AG08396 (cell line): ENCODE measurements at places on chromosomes 5 and 9.
A peak's percentile ranks its signal among the peaks of the same experiment; 100 is the strongest.

DNA sequence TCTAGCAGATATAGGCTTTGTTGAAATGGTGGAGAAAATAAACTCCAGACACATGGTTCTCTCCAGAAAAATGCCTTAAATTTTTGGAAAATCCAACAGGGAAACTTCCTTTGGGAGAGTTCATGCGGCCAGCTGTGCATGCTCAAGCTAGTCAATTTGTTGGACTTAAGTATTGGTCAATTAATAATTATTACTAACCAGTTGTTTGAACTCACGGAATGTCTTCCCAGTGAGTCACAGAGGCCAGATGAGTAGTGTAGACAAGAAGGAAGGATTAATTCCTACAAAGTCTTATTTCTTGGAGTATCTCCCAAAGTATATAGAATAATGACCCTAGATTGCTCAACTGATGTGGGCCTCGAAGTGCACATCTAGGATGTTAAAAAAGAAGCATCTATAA is 103.6 kb downstream of the MACIR start:
- no peak for DNase-seq

GRCh38 chr5:62942384-62942783 is 363.8 kb downstream of the LRRC70 start:
- no peak for DNase-seq

DNA sequence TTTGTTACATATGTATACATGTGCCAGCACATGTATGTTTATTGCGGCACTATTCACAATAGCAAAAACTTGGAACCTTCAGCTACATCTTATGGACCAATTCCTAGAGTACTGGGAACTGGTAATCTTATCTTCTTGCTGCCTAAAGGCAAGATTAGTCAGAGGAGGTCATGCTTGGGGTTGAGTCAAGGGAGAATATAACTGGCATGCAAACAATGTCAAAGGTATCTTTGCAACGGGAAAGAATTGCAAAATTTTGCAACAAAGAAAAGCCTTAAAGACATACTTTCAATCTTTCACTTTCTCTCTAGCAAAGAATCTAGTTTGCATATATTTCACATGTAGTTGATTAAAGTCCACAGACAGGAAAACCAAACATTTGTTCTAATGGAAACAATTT is 145.2 kb downstream of the EDIL3 start:
- peak; percentile 10 for DNase-seq

- no peak for DNase-seq
Observed at GRCh38 chr5:4372481-4372880, 767.6 kb upstream of the ADAMTS16 start.

GRCh38 chr9:134565316-134565915 is 76.2 kb upstream of the COL5A1 start:
- no peak for DNase-seq

GRCh38 chr5:65721050-65721719 is 724 bp downstream of the SGTB start:
- peak; percentile 81 for DNase-seq

- no peak for DNase-seq
Observed at GRCh38 chr5:56449071-56449640, 216.0 kb upstream of the ANKRD55 start.

GRCh38 chr5:132259069-132259851 is 1.8 kb downstream of the PDLIM4 start:
- peak; percentile 89 for DNase-seq

DNA sequence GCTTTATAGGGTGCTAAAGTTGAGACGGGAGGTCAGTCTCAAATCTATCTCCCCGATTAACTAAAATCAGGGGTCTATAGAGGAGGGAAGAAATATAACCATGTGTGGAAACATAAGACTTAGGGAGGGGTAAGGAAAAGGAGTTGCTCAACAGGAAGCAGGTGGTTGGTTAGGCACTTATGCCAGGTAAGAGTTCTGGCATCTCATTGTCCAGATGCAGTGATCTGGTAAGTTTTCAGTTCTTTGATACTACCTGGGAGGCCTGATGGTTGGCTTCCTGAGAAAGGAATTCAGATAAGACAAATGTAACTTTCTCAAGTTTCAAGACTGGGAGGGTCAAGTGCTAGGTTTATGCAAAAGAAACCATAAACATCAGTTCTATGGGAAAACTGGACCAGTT is 47.7 kb downstream of the CERT1 start:
- no peak for DNase-seq

DNA sequence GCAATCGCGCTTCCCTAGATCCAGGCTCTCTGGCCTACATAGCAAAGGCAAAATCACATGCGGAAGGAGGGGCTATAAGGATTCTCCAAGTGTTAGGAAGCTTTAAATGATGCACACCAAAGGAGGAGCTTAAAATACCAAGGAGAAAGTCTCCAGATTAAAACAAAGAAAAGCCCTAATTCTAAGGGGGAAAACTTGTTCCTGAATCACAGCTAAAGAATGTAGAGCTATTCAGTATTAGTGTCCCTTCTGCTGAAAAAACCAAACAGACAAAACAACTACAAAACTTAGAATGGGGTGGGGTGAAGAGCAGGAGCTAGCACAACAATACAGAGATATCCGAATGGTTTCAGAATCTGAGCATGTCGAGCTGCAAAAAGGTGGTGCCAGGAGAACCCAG is 213.7 kb downstream of the DCP2 start:
- no peak for DNase-seq

- DNase-seq = peak; percentile 29
Observed at GRCh38 chr9:110048976-110049698, 158.8 kb downstream of the C9orf152 start.

- DNase-seq = no peak
Observed at GRCh38 chr5:53133020-53133419, 23.5 kb upstream of the MOCS2 start.

GRCh38 chr5:1840741-1841521 is 39.7 kb downstream of the NDUFS6 start:
- no peak for DNase-seq

GRCh38 chr5:53691014-53691413 is 130.6 kb downstream of the NDUFS4 start:
- no peak for DNase-seq

DNA sequence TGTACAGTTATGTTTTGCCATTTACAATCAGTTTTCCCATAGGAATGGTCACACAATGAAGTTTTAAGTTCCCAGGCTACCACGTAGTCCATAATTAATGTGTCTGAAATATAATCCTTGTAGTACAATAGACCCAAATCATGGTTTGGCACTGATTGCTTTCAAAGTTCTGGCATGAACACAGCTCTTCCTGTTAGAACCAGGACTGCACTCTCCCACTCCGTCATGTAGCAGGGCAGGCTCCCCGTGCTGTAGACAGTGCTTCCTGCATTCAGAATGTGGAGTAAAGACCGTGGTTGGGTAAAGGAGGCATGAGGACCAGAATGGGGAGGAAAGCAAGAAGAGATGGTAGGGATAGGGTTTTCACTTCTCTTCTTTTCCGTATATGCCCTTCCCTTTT is 4.0 kb downstream of the SEC61B start:
- DNase-seq = no peak

DNA sequence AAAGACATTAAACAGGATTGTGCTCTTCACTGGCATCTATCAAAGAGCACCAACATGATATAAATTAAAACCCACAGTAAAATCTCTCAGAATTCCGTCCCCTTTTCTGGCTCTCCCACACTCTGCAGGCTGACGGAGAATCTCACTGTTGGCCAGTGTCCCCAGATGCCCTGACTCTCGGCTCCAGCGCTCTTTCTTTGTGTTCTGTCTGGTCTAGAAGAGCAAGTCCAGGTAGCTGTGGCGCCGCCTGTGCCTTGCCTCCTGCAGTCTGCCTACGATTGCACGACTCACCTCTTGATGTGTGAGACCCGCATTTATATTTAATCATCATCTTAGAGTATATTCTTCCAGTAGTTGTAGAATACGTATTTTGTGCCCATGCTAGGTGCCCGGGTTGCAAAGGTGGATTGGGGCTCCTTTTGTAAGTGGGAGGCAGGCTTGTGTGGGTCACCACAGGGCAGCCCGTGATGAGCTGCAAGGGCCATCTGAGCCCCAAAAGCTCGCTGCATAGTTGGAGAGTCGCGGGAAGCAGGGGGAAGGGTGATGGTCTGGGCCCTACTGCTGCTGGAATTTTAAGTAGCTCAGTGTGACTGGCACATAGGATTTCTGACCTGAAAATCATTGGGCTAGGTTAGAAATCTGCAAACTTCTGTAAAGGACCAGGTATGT is 55.6 kb downstream of the EHMT1 start:
- no peak for DNase-seq

DNA sequence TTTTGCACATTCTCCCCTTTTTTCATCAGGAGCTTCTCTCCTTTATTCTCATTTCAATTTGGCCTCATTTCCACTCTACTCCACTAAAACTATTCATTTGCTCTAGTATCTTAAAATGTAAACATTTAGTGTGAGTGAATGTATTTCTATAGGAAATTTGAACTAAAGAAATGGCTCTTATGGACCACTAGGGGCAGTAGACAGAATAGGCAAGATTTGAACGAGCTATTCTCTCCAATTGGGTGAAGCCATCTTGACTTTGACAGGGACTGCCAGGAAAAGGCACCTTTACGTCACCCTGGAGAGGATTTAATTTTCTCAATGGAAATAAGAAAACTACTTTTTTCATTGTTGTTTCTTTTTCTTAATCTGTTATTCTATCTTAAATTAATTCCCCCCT is 666.3 kb downstream of the DNAH5 start:
- no peak for DNase-seq

DNA sequence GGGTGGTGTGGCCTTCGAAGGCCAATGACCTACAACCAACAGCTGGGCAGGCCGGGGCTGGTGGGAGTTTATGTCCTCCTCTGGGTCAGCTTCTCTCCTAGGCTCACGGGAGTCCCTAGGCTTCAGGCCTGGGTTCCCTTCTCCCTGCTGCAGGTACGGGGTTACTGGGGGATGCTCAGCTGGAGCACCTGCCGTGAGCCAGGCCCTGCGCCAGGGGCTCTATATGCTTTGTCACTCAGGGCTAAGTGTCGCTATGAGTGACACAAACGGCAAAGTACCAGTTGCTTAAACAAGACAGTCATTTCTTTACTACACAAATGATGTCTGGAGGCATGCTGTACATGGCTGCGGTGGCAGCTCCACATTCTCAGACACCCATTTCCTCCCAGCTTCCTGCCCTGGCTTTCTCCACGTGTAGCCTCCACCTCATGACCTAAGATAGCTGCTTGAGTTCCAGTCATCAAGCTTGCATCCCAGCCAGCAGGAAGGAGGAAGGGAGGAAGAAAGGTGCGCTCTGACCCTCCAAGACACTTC is 22.5 kb upstream of the NINJ1 start:
- DNase-seq = no peak

DNA sequence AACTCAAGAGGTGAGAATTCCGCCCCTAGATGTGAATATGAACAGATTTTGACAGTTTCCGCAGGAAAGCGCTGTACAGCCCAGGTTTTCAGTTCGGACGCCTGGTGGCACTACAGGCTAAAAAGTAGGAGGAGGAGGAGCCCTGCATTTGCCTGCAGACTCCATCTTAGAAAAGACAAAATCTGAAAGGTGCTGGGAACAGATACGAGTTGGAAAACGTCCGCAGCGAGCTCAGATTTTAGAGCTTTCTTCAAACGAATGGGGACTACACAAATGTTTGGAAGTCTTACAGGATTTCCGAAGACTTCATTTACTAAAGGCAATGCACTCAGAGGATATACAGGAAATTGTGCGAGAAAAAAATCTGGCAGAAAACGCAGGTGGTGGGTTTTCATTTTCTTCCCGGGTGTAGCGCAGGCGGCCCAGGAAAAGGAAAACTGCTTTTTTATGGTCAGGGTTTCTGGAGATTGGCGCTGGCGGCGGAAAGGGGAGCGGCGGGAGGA is 9.9 kb upstream of the PCDHB2 start:
- DNase-seq = peak; percentile 57

- no peak for DNase-seq
Observed at GRCh38 chr5:180006141-180006540, 65.4 kb downstream of the RNF130 start.

DNA sequence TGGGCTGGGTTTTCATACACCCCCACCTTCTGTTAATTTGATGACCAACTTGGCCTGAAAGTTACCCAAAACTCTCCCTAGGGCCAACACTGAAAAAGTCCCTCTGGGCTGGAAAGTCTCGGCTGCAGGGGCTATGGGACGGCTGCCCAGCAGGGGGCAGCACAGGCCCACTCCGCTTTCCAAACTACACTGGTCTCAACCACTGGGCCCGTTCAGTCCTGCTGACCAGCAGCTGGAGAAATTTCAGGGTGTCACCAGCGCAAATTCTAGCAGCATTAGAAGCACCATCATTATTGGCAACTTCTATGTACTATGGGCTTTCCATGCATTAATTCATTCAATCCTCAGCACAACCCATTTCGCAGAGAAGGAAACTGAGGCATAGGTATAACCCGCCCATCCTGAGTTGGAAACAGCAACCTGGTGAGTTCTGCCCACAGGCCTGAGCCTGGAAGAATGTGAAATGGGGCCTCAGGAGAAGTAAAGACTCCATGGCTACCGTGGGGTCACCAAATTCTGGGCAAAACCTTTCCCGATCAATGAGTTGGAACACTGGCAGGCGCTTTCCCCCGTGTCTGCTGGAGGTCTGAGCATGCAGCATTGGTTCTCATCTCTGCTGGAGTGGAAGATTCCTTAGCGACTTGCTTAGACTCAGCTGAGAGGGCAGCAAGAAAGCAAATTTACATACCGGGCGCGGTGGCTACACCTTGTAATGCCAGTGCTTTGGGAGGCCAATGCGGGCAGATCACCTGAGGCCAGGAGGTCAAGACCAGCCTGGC is 9.7 kb downstream of the ORM2 start:
- DNase-seq = peak; percentile 91

DNA sequence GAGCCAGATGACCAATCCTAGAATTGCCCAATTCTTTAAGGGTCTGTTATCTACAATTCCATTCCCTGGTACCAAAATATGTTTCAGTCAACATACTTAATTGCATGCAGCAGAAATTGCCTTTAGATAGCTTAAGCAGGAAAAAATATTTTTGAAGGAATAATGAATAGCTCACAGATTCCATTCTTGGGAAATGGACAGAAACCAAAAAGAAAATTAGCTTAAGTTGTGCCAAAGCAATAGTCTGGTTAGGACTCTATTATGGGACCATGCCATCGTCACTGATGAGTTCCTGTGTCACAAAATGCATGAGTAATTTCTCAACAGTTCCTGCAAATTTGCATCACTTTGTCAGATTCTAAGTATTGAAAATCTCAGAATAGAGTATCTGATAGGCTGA is 12.3 kb downstream of the ACTBL2 start:
- DNase-seq = no peak

DNA sequence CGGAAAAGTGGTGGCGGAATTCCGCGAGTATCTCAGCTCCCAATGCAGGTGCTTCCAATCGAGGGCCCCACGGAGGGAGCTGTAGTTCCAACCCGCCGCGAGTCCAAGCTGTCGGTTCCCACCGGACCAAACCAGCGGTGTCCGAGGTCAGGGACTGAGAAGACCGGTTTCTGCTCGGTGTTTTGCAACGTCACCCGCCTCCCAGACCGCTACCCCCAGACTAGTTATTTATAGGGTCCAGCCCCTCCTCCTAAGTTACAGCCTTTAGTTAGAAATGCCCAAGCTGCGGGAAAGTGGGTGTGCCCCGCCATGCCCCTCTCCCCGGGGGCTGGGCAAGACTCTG is 677 bp upstream of the MYORG start:
- DNase-seq = peak; percentile 45

DNA sequence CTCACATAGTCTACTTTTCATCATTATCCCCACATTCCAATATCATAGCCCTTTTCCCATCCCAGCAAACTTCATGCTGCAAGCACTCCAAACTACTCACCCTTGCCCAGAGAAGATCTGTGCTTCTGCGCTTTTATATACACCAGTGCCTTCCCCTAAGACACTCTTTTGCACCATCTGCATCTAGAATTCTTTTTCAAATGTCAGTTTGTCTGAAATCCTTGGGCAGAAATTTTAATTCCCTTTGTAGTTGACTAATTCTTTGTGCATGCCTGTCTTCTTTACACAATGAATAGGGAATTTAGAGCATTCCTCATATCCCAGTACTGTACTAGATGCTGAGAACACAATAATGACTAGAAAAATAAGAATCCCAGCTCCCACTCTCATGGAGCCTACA is 298.9 kb downstream of the KCNN2 start:
- no peak for DNase-seq
